ENCODE measurements at places on chromosomes 7 and 10.

DNA sequence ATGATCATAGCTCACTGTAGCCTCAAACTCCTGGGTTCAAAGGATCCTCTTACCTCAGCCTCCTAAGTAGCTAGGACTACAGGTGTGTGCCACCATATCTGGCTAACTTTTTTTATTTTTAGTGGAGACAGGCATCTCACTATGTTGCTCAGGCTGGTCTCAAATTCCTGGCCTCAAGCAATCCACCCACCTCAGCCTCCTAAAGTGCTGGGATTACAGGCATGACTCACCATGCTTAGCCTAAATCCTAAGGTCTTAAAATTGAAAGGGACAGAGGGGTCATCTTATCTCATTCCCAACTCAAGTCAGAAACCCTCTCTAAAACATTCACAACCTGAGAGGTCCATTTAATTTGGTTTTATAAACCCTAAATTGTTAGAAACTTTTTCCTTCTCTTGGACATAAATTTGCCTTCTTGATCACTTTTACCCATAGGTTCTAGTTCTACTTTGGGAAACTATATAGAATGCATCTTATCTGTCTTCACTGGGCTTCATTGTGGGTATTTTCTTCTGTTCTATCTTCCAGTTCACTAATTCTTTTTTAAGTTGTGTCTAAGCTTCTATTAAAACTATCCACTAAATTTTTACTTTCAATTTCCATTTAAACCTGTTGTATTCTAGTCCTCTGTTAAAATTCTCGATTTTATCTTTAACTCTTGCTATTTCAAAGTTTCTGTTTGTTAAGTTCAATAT is 183.4 kb upstream of the KAT6B start:
- DNase-seq: no peak

- DNase-seq: no peak
Observed at GRCh38 chr7:127887631-127888030, 143.6 kb downstream of the LRRC4 start.

GRCh38 chr10:92737484-92737883 is 47.7 kb downstream of the HHEX start:
- no peak for DNase-seq

GRCh38 chr7:139595806-139596205 is 72.3 kb downstream of the CLEC2L start:
- no peak for DNase-seq

GRCh38 chr10:70378122-70378521 is 4.3 kb downstream of the LRRC20 start:
- DNase-seq: no peak

DNA sequence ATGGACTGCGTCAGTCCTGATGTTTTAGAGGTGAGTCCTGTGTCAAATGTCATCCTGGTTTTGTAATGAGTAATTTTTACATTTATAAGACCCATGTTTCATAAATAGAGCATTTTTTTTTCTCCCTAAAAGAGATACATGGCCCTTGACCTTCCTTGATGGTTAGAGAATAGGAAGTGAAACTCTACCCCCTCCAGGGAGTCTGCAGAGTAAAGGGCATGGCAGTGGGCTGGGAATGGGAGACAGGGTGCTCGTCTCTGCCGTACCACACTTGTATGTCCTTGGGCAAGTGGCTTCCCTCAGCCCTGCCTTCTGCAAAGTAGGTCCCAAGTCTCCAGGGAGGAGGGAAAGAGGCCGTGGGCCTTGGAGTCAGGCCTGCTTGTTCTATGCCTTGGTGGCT is 63.9 kb downstream of the WDFY4 start:
- no peak for DNase-seq

GRCh38 chr10:110898391-110898790 is 20.6 kb downstream of the BBIP1 start:
- no peak for DNase-seq

GRCh38 chr7:69837387-69838068 is 239.3 kb downstream of the AUTS2 start:
- no peak for DNase-seq

DNA sequence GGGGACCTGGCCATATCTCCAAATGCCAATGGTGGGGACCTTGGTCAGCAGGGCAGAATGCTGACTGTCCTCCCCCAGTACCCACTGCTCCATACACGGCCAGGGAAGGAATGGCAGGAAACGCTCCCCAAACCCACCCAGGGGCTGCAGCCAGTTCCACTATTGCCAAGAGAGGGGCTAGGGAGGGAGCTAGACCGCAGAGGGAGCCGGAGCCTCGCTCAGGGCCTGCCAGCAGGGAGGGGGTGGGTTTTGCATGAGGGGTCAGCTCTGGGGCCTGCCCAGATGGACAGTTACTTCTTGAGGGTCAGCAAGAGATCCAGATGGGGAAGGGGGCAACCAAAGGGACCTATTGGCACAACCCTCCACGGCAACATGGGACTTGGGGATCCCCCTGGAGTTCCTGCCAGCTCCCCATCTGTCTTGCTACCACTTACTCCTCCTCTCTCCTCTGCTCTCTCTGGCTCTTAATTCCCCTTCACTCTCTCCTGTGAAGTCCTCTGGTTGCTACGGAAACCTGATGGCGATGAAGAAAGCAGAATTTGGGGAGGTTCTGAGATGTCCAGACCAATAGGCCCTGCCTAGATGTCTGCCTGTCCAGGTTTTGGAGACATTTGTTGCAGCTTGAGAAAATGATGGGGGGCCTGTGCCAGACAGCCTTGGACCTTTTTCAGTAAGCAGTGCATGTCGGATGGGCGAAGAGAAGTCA is 12.6 kb downstream of the FGF8 start:
- DNase-seq: no peak

- DNase-seq: no peak
Observed at GRCh38 chr7:47901542-47901941, 46.7 kb downstream of the PKD1L1 start.

- no peak for DNase-seq
Observed at GRCh38 chr7:43849047-43849446, 20.3 kb downstream of the MRPS24 start.

DNA sequence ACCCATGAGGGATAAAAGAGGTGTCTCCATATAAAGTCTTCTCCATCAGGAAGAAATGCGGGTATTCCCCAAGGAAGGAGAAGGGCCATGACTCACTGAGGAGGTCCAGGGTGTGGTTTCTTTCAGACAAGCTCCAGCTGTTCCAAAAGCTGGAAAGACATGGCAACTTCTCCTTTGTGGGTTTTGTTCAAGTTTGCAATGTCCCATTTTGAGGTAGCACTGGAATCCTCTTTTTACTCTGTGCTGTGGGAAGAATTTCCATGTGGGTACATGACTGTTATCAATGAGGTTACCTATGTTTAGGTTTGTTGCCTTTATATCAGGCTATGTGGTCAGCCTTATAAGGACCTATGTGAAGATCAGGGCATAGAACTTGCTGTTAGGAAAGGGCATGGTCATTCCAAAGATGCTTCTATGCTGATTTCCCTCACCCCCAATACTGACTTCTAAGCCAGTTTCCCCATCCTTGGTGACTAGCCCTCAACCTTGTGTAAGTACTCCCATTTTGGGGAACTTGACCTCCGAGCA is 697.5 kb downstream of the INHBA start:
- no peak for DNase-seq

- no peak for DNase-seq
Observed at GRCh38 chr10:35172574-35172973, 45.9 kb downstream of the CREM start.

DNA sequence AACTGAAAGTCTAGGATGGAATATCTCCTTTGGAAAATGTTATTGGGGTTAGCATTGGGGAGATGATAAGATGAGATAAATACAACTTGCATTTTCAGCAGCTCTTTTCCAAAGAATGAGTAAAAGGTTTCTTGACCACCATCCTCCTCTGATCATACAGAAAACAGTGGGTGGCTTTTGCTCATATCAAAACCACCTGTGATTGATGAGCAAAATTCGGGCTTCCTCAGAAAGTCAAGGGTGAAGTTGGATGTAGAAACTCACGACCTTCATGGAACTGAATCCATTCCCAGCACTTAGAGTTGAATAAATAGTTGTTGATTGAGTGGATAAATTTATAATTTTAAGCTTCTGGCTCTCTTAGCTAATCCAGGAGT is 158.4 kb downstream of the DNAJB6 start:
- no peak for DNase-seq

GRCh38 chr10:92552310-92552709 is 21.6 kb downstream of the IDE start:
- DNase-seq: no peak

DNA sequence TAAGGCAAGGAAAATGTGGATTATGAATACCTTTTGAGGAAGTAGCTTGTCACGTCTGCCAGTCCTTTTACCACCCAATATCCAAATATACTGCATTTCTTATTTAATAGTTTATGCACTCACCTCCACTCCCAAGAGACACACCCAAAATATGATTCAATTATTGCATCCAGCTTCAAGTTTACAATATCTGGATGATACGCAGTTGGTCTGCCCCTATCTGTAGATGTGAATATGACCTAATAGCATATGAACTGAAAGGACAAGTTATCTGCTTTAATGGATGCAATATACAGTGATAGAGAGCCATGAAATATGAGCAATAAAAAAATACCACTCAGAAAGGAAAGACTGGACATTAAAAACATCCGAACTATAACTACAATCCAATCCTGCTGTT is 159.4 kb upstream of the MAGI2 start:
- DNase-seq: no peak

GRCh38 chr7:143892527-143893300 is 9.3 kb downstream of the TCAF1 start:
- DNase-seq: no peak

- DNase-seq: no peak
Observed at GRCh38 chr7:114088470-114088940, 169.7 kb upstream of the PPP1R3A start.

GRCh38 chr10:99172128-99172738 is 63.4 kb downstream of the HPSE2 start:
- no peak for DNase-seq

GRCh38 chr10:116590590-116591444 is at the start of gene PNLIPRP1:
Gene PNLIPRP1, plus strand, starts transcription at chr10:116590959. Its CDS starts 171 bp downstream, at chr10:116591130.
- no peak for DNase-seq

DNA sequence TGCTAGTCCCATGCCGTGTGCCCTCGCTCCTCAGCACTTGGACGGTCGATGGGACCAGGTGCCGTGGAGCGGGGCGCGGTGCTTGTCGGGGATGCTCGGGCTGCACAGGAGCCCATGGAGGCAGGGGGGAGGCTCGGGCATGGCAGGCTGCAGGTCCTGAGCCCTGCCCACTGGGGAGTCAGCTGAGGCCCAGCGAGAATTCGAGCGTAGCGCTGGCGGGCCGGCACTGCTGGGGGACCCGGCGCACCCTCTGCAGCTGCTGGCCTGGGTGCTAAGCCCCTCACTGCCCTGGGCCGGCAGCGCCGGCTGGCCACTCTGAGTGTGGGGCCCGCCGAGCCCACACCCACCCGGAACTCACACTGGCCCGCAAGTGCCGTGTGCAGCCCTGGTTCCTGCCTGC is 44.7 kb downstream of the ST7 start:
- no peak for DNase-seq

GRCh38 chr10:5811387-5811821 is 1.8 kb downstream of the GDI2 start:
- no peak for DNase-seq

GRCh38 chr7:63029207-63029522 is 969.5 kb upstream of the ZNF722 start:
- no peak for DNase-seq

GRCh38 chr7:74625446-74625845 is 32.1 kb upstream of the GTF2I start:
- peak; percentile 40 for DNase-seq

- no peak for DNase-seq
Observed at GRCh38 chr7:30472784-30473775, 5.5 kb downstream of the NOD1 start.

GRCh38 chr10:31419394-31420063 is 100.5 kb downstream of the ZEB1 start:
- DNase-seq: no peak

DNA sequence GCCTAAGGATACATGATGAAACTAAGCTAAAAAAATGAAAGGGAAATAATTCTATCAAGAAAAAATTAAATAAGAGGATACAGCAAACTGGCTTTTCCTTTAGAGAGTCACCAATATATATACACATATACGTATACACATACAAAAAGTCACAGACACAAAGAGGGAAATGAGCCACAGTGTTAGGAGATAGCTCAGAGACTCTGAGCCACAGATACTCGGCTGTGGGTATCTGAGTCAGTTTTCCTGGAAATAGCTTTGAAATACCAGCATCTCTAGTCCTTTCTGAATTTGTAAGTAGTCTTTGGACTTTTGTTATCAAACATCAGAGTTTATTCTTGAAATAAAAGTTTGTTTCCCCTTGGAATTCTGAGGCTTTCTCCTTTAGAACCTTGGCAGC is 111.8 kb downstream of the TBXAS1 start:
- DNase-seq: no peak

GRCh38 chr7:30468041-30468440 is 10.5 kb downstream of the NOD1 start:
- no peak for DNase-seq

DNA sequence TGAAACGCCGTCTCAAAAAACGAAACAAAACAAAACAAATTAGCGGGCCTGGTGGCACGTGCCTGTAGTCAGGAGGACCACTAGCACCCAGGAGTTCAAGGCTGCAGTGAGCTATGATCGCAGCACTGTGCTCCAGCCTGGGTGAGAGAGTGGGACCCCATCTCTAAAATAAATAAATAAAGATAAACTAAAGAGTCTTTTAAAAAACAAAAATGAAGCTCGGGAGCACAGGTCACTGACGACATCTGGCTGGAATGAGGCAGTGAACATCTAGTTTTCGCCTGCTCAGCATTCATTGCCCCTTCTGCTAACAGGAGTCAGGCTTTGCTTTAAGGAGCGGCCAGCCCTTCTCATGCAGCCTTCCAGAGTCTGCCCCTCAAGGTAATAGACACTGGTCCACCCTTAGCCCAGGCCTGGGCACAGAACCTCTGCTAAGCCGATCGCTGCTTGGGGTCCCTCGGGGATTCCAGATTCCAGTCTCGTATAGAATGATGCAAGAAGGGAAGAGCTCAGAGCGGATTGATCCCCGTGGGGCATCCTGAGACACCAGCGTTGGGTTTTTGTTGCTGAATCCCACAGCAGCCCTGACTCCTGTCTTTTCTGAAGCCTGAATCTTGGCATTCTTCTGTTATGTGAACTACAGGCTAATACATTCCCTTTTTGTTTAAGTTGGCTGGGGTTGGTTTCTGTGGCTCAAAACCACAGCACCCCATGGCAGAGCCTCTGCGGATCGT is 14.2 kb upstream of the FOXK1 start:
- DNase-seq: no peak

DNA sequence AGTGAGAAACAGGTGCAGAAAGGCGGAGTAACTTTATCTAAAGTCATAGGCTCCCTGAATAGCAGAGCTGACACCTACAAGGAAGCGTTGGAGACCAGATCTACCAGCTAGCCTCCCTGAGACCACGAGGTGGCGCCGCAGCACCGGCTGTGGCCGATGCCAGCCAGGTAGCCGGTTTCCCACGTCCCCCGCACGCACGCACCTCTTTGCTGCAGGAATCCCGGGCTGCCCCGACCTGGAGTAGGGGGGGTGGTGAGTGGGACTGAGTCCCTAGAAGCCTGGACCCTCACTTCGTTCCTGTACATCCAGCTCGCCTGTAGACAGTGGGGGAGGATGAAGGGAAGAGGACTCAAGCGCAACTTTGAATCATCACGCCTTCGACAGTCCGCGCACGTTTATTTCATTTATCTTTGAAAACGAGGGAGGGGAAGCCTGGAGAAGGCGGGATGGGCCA is 3.7 kb downstream of the ELOVL3 start:
- DNase-seq: peak; percentile 87

Measured in CD4-positive, alpha-beta T cell treated with Interleukin-4 for 1 hour (primary cell).